ENCODE measurements at places on chromosomes 3 and 15. TPM values are rescaled to one million over a fixed set of nuclear protein-coding genes. Genes with fewer than 3 reads are reported as not detected.

GRCh38 chr3:57992452-57993213 is 15.6 kb upstream of the FLNB start:
- H3K36me3 ChIP-seq, result no peaks in the 10 kb centered on the region
- no peaks in the 10 kb centered on the region for H3K27me3 ChIP-seq
- DNase-seq, result no peak
- no peak overlapping the region for H3K27ac ChIP-seq
- H3K4me3 ChIP-seq, result no peak overlapping the region

- no peaks in the 10 kb centered on the region for H3K27me3 ChIP-seq
- no peaks in the 10 kb centered on the region for H3K36me3 ChIP-seq
- H3K4me3 ChIP-seq, result no peak overlapping the region
- DNase-seq, result no peak
Measured at GRCh38 chr15:71337197-71337845, 222.1 kb downstream of the THSD4 start.

DNA sequence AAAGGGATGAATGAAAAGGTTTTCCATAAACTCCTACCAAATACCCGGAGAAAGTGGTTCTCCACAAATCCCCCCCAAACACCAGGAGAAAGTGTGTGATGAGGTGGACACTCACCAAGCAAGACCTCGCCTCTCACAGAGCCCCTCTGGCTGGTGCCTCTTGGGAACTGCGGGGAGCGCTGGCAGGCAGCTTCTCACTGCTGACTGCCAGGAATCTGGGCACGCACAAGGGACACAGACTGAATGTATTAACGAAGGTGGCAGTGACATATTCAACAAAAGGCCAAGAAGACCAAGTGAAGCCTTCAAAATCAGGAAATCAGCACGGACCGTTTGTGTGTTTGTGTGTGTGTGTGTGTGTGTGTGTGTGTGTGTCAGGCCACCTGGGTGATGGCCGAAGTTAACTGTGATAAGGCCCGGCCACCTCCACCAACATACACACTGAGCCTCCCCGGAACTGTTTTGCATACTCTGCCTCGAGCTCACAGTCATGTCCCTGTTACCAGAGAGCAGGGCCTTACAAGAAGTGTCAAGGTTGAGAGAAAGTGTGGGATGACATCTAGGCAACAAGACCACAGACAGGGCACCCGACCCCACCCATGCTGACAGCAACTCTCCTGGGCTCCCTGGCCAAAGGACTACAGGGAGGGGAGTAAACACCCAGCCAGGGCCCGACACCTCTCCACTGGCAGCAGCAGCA is 18.0 kb downstream of the ATP10A start:
- H3K27ac ChIP-seq, result no peak overlapping the region
- peaks cover 2% of the 10 kb centered on the region for H3K4me1 ChIP-seq
- no peak for DNase-seq
- no peaks in the 10 kb centered on the region for H3K36me3 ChIP-seq
- no peaks in the 10 kb centered on the region for H3K27me3 ChIP-seq
- no peak overlapping the region for H3K4me3 ChIP-seq

DNA sequence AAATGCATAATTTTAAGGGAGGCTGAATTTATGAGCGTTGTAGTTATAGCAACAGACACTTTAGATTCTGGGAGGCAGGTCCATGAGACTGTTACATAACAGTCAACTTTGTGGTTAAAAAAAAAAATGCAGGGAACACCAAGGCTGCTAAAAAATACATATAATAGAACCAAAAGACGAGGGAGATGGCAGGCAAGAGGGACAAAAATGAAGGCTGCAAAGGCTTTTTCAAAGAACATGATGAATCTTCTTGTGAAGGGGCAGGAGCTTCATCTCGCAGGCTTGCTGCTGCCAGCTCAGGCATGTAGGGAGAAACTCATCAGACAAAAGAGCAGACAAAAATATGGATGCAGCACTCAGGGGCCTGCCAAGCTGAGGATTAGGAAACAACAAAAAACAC is 243.9 kb downstream of the SHQ1 start:
- no peaks in the 10 kb centered on the region for H3K36me3 ChIP-seq
- H3K27ac ChIP-seq, result no peak overlapping the region
- no peak for DNase-seq
- no peaks in the 10 kb centered on the region for H3K27me3 ChIP-seq
- H3K4me1 ChIP-seq, result no peaks in the 10 kb centered on the region

GRCh38 chr3:48400824-48401433 is 28.9 kb downstream of the FBXW12 start:
- no peaks in the 10 kb centered on the region for H3K36me3 ChIP-seq
- H3K27ac ChIP-seq, result no peak overlapping the region
- DNase-seq, result peak; percentile 54
- no peaks in the 10 kb centered on the region for H3K27me3 ChIP-seq
- peaks cover 5% of the 10 kb centered on the region for H3K4me1 ChIP-seq
- H3K4me3 ChIP-seq, result no peak overlapping the region

GRCh38 chr15:57784081-57784511 is 77.6 kb downstream of the POLR2M start:
- H3K27me3 ChIP-seq, result peaks cover 9% of the 10 kb centered on the region
- H3K27ac ChIP-seq, result no peak overlapping the region
- H3K36me3 ChIP-seq, result no peaks in the 10 kb centered on the region
- no peaks in the 10 kb centered on the region for H3K4me1 ChIP-seq
- no peak for DNase-seq
- H3K4me3 ChIP-seq, result no peak overlapping the region

DNA sequence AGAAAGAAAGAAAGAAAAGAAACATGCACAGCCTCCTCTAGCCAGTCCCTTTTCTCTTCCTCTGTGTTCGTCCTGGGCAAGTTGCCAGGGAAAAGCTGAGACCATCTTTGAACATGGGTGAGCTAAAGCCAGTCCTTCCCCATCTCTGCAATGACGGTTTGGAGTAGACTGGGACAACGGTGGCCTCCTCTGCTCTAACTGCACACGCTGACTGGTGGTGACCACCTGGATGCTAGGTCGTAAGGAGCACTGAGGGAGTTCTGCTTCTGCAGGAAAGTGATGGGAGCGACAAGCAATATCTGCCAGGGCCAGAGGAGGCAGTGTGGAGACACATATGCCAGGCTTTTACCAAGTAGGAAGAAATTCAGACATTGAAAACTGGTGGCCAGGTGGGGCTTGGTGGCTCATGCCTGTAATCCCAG is 111.7 kb downstream of the NUP210 start:
- no peaks in the 10 kb centered on the region for H3K36me3 ChIP-seq
- DNase-seq, result peak; percentile 65
- no peaks in the 10 kb centered on the region for H3K27me3 ChIP-seq
- no peak overlapping the region for H3K4me3 ChIP-seq

- no peaks in the 10 kb centered on the region for H3K4me1 ChIP-seq
- no peaks in the 10 kb centered on the region for H3K27me3 ChIP-seq
- no peak overlapping the region for H3K4me3 ChIP-seq
- no peak overlapping the region for H3K27ac ChIP-seq
Measured at GRCh38 chr3:174710612-174711011, 148.5 kb upstream of the NAALADL2 start.

- DNase-seq, result no peak
- no peak overlapping the region for H3K27ac ChIP-seq
- H3K36me3 ChIP-seq, result no peaks in the 10 kb centered on the region
- H3K27me3 ChIP-seq, result no peaks in the 10 kb centered on the region
- peaks cover 11% of the 10 kb centered on the region for H3K4me1 ChIP-seq
Measured at GRCh38 chr3:43210049-43211027, 76.0 kb upstream of the SNRK start.

DNA sequence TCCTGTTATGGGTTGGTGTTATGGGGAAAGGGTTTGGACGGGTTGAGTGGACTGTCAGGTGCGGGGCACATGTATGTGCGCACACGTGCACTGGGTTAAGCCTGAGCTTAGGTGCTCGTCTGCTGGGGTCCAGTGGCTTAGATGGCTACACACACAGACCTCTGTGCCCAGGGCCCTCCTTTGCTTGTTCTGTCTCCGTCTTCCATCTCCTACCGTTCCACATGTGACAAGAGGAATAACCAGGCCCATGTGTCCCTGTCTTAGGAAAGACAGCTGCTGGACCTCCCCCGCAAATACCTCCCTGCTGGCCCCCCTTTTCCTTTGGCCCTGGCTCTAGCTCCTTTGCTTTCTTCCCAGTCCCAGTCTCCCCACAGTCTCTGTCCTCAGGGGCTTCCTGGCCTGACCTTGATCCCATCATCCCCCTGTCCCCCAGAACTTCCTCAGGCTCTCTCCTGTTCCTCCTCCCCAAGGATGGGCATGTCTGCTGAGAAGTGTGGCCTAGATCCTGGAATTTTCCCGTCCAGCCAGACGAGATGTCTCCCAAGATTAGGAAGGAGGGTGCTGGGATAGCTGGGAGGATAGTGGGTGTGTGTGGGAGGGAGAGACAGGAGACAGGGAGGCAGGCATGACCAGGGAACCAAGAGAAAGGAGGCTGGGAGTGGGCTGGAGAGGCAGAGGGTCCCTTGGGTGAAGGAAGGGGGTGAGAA is 797 bp upstream of the THPO start:
- H3K4me1 ChIP-seq, result peaks cover 8% of the 10 kb centered on the region
- H3K36me3 ChIP-seq, result no peaks in the 10 kb centered on the region
- DNase-seq, result no peak
- H3K4me3 ChIP-seq, result no peak overlapping the region
- peak overlapping the region; percentile 66 for H3K27ac ChIP-seq
- peaks cover 8% of the 10 kb centered on the region for H3K27me3 ChIP-seq

DNA sequence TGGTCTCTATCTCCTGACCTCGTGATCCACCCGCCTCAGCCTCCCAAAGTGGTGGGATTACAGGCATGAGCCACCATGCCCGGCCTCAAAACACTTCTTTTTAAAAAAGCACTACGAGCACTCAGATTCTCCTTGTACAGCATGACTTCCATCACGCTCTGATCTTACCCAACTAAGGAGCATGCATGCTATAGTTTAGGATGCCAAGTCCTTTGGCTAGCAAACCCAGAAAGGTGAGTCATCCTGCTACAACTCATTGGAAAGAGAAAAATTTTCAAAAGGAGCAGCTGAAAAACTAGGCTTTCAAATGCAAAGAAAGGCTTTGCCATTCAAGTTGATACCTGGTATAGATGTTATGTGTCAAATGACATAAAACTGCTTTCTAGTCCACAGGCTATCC is 70.3 kb upstream of the PRICKLE2 start:
- no peak overlapping the region for H3K27ac ChIP-seq
- no peaks in the 10 kb centered on the region for H3K27me3 ChIP-seq
- no peaks in the 10 kb centered on the region for H3K4me1 ChIP-seq
- DNase-seq, result peak; percentile 32

DNA sequence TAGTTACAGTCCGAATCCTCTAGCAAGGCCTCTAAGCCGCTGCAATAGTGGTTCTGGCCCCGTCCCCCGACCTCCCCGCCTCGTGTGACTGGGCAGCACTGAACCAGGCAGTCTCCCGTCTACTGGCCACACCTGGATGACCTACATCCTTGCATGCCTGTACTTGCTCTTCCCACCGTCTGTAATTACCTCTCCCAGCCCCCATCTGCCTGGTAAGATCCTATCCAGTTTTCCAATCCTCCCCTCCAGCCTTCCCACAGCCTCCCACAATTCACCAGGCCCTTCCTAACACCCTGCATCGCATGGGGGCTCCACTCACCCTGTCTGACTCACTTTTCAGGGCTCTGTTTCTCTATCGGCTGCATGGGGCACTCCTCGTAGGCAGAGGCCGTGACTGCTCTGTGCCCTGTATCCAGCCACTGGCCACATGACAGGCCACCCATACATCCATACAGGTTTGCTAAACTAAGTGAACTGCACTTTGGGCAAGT is 32.8 kb downstream of the XXYLT1 start:
- H3K36me3 ChIP-seq, result no peaks in the 10 kb centered on the region
- H3K27me3 ChIP-seq, result no peaks in the 10 kb centered on the region
- DNase-seq, result no peak
- peak overlapping the region; percentile 86 for H3K27ac ChIP-seq
- H3K4me3 ChIP-seq, result no peak overlapping the region
- H3K4me1 ChIP-seq, result peaks cover 26% of the 10 kb centered on the region

DNA sequence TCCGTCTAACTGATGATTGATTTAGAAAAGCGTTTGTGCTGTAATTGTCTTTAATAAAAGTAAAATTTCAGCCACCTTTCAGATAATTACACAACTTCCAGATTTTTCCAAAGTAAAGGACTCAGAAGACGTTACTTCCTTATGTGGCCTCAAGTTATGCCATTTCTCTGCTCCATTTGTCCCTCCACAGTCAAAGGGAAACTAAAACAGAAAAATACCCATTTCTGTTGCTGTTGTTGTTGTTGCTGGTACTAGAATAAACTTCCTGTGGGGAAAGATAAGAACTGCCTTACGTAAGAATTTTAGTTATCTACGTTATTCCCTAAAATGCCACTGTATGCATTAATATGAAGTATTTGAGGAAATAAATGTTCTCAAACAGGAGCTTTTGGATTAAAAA is 153.9 kb downstream of the P3H2 start:
- H3K27me3 ChIP-seq, result no peaks in the 10 kb centered on the region
- no peak overlapping the region for H3K27ac ChIP-seq
- no peak for DNase-seq
- H3K36me3 ChIP-seq, result no peaks in the 10 kb centered on the region
- no peaks in the 10 kb centered on the region for H3K4me1 ChIP-seq
- H3K4me3 ChIP-seq, result no peak overlapping the region

- peak overlapping the region; percentile 74 for H3K27ac ChIP-seq
- DNase-seq, result peak; percentile 44
- H3K27me3 ChIP-seq, result no peaks in the 10 kb centered on the region
- H3K4me3 ChIP-seq, result no peak overlapping the region
Measured at GRCh38 chr3:172317984-172318383, 130.3 kb downstream of the GHSR start.

DNA sequence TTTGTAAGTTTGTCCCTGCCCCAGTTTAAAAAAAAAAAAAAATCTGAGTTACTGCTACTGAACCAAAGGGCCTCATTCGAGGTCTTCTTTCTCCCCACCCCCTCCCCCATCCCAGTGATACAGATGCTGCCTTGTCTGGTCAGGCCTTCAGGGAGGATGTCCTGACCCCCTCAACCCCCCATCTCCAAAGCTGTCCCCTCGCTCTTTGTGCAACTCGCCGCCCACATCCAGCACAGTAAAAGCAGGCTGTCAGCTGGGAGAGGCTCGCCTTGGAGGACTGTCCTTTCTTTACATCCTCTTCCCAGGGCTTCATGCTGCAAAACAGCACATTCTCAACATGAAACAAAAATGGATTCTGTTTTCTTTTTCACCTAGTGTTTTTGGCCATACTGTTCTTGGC is 133.4 kb downstream of the VGLL4 start:
- DNase-seq, result no peak
- peaks cover 51% of the 10 kb centered on the region for H3K4me1 ChIP-seq
- no peak overlapping the region for H3K27ac ChIP-seq
- H3K4me3 ChIP-seq, result no peak overlapping the region

GRCh38 chr3:48240000-48240963 is 622 bp upstream of the ZNF589 start:
- peak overlapping the region; percentile 80 for H3K27ac ChIP-seq
- H3K4me3 ChIP-seq, result peak overlapping the region; percentile 62
- H3K27me3 ChIP-seq, result no peaks in the 10 kb centered on the region
- no peak for DNase-seq
- peaks cover 15% of the 10 kb centered on the region for H3K4me1 ChIP-seq

GRCh38 chr15:42315521-42315920 is 42.3 kb upstream of the TMEM87A start:
- H3K27ac ChIP-seq, result no peak overlapping the region
- H3K27me3 ChIP-seq, result no peaks in the 10 kb centered on the region
- DNase-seq, result no peak
- H3K4me3 ChIP-seq, result no peak overlapping the region

- H3K36me3 ChIP-seq, result no peaks in the 10 kb centered on the region
- no peaks in the 10 kb centered on the region for H3K27me3 ChIP-seq
- no peak overlapping the region for H3K27ac ChIP-seq
- DNase-seq, result no peak
Measured at GRCh38 chr3:19901337-19901736, 32.7 kb downstream of the EFHB start.

Gene SLC27A2
- 40.0 TPM for total RNA-seq

Gene TTLL13
- 0.28 TPM for total RNA-seq

Gene MUSTN1
- not detected for total RNA-seq

Gene PLA2G4E
- total RNA-seq, result not detected

Gene CPNE9
- 1.5 TPM for total RNA-seq

Gene GOLGA6A
- total RNA-seq, result not detected

Gene ARNT2
- 5.8 TPM for total RNA-seq

Gene OIP5
- total RNA-seq, result 2.6 TPM
